Activated CD8-positive, alpha-beta memory T cell treated with anti-CD3 and anti-CD28 coated beads for 48 hours (primary cell): ENCODE measurements at places on chromosomes 1 and 21.

GRCh38 chr1:246165826-246166709 is 341.0 kb downstream of the SMYD3 start:
- no peak for DNase-seq

GRCh38 chr1:1118011-1118875 is 2.4 kb upstream of the C1orf159 start:
- no peak for DNase-seq

DNA sequence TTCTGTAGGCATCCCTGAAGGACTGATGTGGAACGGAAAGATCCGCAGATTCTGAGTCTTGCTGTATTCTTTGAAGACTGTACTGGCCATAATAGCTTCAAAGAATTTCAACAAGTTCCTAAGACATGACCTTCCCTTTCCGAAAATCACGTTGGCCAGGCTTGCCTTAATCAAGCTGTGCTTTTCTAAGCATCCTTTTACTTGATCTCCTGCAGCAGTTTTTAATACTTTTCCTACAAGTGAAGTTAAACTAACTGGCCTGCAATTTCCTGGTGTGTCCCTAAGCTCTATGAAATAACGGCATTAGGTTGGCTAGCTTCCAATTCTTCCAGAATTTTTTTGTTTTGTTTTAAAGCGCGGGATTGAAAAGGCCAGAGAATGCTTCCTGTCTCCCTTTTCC is 40.3 kb downstream of the SPAG17 start:
- no peak for DNase-seq

DNA sequence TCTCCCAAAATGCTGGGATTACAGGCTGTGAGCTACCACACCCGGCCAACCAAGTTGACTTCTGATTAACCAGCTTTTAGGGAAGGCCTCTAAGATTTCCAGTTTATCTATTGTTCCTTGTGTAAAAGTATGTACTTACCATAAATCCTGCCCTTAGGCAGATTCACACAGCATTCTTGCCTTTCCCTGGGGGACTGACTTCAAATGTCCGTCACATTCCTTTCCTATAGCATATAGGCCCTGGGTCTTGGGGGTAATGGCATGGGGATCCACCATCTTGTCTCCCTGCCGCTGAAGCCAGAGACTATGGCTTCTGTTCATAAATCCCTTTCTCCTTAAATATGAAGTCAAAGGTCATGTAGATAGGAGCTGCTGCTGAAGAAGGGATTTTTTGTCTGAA is 872 bp upstream of the PINK1 start:
- no peak for DNase-seq

GRCh38 chr21:15732290-15732995 is 2.7 kb downstream of the USP25 start:
- DNase-seq = no peak

GRCh38 chr1:4219826-4220225 is 319.8 kb upstream of the C1orf174 start:
- no peak for DNase-seq

DNA sequence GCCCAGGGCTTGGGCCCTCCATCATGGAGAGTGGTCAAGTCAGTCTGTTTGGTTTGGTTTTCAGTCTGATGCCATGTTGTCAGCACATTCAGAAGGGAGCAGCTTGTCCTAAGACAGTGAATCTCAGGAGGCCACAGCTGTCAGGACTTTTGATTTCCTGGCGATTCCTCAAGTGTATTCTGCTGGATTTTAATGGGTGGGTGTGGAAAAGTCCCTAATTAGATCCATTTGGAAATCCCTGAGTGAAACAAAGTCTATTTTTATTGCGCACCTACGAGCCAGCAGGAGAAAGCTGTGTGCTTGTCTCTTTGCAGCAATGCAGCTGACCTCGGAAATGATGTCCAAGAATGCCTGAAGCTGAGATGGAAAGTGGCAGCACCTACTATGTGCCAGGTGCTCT is 21.6 kb upstream of the FHAD1 start:
- DNase-seq = no peak

DNA sequence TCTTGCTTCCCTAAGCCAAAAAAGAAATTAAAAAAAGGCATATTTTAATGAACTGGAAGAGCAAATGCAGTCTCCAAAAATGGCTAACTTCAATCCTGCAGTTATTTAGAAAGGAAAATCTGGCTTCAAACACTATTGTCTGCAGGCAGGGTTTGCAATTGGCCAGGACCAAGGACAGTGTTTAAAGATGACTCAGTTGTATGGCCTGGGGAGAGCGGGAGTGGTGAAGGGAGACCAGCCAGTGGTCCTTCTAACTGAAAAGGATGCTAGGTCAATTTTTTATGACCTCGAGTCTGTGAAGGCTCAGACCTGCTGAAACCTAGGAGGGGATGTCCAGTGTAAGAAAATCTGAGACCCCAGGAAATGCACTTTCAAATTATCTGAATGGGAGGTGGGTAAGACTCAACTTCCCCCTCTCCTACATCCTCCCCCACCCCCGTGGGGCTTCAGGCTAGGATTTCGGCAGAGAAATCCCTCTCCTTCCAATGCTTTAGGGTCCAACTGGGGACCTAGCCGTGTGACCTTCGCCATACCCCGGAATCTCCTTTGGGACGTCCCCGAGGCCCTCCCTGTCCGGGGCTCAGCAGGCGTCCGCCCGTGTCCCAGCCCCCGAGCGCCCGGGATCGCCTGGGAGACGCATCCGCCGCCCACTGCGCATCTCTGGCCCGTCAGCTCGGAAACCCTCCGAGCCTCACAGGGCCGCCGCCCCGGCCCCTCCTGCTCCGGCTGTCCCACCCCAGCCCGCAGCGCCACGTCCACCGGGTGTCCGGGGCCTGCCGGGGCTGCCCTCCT is 602 bp upstream of the RIMKLA start:
- peak; percentile 11 for DNase-seq

GRCh38 chr1:239706245-239706892 is 320.0 kb downstream of the CHRM3 start:
- DNase-seq = no peak

DNA sequence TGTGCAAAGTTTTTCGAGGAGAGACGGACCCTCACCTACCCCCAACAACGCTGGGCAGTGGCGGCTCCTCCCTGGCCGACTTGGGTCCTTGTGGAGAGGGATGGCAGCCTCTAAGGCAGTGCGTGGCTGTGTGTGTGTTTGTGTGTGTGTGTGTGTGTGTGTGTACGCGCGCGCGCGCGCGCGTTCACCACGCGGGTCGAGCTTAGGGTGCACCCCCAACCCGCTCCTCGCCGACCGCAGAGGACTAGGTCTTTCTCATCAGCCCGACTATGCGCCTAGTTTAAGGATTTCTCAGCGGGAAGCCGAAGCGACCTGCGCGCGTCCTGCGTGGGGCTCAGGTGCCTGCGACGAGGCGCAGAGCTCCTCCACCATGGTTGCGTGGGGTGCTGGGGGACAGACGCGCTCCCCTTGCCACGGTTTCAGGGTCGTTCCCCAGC is 940 bp downstream of the SOX13 start:
- DNase-seq = no peak

DNA sequence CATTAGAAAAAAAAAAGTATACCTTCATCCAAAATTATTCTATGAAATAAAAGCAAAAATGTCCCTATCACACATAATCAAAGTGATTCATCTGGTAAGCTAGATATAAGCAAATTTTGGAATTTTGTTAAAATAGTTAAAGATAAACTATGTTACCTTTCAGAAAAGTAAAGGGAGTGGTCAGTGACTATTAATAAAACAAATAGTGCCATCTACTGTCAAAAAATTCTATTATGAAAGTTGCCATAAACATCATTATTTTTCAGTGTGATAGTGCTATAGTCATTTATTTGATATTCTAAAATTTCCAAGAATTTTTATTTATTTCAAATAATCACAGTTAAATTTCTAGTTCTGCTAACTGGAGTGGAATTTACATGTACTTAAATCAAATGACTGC is 803.7 kb downstream of the KCNT2 start:
- no peak for DNase-seq
